ENCODE measurements at places on chromosomes 3 and 15. TPM values are rescaled to one million over a fixed set of nuclear protein-coding genes. Genes with fewer than 3 reads are reported as not detected.

- DNase-seq = no peak
Observed at GRCh38 chr15:99424978-99425656, 140.7 kb upstream of the MEF2A start.

DNA sequence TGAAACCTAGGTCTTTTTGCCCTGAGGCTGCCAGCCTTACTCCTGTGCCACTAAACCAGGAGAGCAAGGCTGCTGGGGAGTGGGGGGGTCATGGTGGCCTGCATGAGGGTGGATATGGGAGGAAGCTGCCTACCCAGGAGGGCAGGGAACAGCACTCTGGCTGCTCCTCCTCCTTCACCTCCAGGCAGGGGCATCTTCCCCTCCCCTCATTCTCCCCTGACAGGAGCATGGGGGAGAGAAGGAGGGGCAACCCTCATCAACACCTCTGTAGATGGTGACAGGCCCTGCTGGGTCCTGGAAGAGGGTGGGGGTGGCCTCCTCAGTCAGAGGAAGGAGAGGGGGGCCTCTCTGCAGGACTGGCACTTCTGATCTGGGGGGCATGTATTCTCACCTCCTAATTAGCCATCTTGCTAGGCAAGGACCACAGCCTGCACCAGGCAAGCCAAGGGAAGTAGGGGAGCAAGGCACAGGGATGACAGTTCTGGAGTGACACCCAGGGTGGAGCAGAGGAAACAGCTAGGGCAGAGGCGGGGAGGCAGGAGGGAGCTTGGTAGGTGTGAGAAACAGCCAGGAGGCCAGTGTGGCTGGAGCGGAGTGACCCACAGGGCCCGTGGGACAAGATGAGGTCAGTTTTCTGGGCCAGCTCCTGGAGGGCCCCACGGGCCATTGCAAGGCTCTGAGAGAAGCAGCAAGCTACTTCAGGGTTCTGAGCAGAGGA lies 4.9 kb downstream of the CCDC33 start:
- DNase-seq = no peak

DNA sequence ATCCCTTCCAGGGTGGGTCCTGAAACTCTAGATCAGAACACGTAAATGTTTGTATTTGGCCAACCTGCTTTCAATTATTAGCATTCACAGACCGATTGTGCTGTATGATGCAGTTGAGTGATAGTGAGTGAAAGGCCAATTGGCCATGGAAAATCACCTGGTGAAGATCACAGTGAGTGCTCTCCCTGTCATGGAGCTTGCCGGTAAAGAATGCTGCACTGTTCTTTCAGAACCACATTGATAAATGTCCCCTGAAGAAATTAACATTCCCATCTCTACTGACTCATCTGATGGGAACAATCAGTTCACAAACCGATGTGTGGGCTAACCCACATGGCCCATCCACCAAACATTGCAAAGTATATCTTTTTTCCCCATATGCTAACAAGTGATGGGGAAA lies 324.8 kb upstream of the TBL1XR1 start:
- no peak for DNase-seq

GRCh38 chr15:38672273-38672672 lies 107.7 kb upstream of the RASGRP1 start:
- DNase-seq = no peak

DNA sequence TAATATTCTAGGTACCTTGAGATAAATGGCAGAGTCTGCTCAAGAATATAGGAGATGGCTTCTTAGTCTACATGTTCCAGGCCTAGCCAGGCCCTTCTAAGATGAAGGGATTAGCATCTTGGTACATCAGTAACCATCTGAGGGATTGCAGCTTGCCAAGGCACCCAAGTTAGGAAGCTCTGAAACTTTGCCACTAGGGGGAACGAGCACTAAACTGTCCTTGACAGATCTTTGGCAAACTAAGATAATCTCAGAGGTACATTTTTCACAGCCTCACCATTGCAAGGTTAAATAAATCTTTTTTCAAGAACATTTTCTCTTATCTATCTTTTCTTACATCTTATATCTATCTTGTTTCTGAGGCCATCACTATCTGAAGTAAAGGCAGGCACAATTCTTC lies 351.2 kb downstream of the RAP2B start:
- no peak for DNase-seq

Gene ANKRD34C
- total RNA-seq = not detected

- DNase-seq = no peak
Observed at GRCh38 chr3:178795349-178795748, 259.1 kb downstream of the KCNMB2 start.

- DNase-seq = no peak
Observed at GRCh38 chr3:59480486-59480995, 430.7 kb upstream of the CFAP20DC start.

GRCh38 chr15:60635507-60636352 lies 156.8 kb upstream of the ICE2 start:
- DNase-seq = no peak

GRCh38 chr15:95407534-95407933 lies 923.0 kb upstream of the NR2F2 start:
- DNase-seq = no peak

DNA sequence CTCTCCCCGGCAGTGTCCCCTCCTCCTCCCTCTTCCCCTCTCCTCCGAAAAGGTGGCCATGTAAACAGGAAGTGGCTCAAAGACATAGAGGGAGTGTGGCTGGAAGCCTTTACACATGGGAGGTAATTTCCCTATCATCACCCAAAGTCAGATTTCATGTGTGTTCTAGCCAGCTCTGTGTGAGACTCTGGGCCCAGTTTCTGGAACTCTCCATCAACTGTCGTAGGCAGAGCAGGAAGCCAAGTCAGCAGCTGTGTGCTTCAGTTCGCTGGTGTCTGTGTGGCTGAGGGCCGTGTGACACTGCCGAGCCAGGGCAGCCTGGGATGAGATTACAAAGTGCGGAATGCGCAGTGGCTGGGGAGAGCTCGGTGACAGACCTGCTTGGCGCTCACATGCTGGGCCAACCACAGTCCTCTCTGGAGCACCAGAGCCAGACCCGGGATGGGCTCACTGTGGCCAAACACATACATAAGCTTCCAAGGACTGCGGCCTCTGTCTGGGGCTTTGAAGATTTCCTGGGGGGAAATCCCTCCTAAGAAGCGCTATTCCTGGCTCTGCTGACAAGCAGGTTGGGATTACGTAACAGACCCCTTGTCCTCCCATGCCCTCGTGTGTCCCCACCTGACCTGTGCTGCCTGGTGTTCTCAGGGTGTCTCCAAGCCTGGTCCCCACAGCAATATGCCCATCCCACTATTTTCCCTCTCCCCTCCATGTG lies 50.7 kb downstream of the UMPS start:
- DNase-seq = peak; percentile 96

GRCh38 chr3:139897759-139898158 lies 37.2 kb upstream of the CLSTN2 start:
- DNase-seq = no peak

GRCh38 chr15:56972426-56972825 lies 54.0 kb downstream of the TCF12 start:
- no peak for DNase-seq

Gene PAQR5
- total RNA-seq = not detected

DNA sequence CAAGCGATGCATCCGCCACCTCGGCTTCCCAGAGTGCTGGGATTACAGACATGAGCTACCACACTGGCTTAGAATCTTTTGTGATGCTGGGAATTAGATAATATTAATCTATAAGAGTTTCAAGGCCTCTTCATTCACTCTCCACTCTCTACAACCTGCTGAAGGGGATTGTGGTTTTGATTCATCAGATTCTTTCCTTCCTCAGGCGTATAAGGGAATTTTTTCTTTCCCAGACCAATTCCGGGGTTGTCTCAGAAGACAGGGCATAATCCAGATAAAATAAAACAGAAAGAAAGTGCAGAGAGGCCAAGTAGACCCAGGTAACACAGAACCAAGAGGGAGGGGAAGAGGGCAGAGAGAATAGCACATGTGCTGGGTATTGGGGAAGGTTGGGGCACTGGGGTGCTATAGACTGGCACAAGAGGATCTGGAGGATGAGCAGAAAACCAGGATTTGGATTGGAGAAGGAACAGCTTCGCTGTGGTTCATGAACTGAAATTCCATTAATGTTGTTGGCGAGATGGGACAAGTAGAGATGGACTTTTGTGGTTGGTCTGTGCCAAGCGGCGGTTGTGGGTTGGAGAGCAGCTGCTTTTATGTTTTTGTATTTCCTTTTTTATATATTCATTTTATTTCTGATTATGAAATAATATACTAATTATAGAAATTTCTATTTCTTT lies 12.8 kb downstream of the ARL6IP5 start:
- no peak for DNase-seq

DNA sequence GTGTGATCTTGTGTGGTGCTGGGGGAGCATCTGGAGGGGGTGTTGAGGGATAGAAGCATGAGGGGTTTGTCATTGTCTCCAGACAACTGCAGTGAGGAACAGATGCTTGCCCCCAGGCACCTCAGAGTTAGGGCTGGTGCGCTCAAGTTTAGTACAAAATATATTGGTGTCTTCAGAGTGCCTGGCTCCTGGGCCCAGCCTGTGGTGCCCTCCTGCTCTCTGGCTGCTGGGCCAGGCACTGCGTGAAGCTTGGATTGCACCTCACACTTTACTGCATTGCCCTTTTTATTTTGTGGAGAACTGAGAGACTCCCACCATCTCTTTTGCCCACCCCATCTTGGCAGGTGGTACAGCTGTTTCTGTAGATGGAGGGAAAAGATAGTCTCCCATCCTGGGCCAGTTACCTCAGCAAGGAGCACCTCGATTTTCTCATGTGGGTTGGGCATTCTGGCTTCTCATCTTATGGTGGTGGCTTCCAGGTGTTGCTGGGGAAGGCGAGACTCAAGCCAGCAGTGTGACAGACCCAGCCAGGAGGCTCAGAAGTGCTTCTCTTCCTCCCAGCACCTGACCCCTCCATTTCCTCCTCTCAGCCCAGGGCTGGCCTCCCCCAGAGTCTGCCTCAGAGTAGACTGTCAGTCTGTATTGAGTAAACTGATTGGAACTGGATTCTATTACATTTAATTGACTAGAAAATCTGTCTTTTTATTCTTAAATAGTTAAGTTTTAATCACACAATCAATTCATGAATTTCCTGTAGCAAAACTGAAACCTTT lies 140.5 kb downstream of the DNAJB8 start:
- DNase-seq = no peak

DNA sequence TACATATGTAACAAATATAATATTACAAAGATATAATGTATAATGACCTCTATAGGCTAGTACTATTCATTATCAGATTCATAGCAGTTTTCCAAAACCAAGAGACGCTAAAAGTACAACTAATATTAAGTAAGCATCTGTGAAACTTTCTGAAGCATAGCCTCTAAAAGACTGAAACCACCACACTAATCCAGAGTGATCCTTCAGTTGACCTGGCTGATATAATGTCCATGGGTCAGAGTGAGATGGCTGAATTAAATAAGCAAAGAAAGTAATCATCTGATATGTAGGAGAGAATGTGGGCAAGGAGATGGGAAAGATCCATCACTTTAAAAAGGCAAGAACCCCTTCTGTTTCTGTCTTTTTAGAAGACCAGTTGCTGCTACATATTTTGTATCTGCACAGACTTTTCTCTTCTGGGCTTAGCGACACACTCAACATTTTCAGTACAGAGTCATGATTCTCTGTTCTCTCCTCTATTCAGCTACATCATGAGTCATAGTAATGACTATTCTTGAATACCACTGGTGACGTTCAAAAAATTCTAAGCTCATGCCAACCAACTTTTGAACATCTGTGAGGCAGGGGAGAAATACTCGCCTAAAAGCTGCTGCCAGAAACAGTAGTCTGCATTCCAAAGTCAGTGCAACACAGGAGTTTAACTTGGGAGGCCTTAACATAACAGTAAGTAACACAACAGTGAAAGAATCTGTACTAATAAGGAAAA lies 149.6 kb downstream of the MAGI1 start:
- no peak for DNase-seq

GRCh38 chr3:160812304-160812703 lies 56.3 kb downstream of the PPM1L start:
- no peak for DNase-seq

DNA sequence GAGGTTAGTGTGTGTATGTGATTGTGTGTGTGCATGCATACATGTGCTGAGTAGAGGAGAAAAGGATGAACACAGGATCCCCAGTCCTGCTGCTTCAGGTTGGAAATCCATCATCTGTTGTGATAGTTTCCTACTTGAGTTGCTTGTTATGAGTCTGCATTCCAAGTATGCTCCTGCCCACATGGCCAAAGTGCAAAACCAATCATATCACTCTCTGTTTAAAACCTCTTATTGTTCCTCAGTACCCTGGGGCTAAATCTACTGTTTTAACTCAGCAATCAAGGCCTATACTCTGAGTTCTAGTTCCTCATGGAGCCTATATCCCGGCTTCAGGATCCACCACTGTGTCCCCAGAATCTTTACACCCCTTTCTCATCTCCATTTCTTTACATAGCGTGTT lies 139.9 kb upstream of the TLE3 start:
- DNase-seq = no peak

- DNase-seq = no peak
Observed at GRCh38 chr3:46928282-46928681, 48.3 kb downstream of the CCDC12 start.

Measured in gastrocnemius medialis (tissue), 4 donors.